ENCODE measurements at places on chromosomes 12 and 14.

GRCh38 chr14:81416981-81417380, 16.9 kb upstream of the STON2 start:
- no peak for DNase-seq

GRCh38 chr14:105538481-105539049, 12.2 kb downstream of the TMEM121 start:
- DNase-seq, result no peak

DNA sequence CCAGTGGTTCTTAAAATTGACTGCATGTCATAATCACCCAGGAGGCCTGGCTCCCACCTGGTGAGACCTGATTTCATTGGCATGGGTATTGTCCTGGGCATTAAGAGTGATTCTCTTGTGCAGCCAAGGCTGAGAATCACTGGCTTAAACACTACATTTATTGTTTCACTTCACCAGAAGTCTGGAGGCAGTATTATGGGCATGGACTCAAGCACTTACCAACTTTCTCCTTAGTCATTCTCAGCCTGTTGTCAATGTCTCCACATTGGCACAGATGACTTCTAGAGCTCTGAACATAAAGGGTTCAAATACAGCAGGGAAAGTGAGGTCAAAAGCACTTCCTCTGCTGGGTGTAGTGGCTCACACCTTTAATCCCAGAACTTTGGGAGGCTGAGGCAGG, 25.6 kb upstream of the GCH1 start:
- no peak for DNase-seq

- peak; percentile 1 for DNase-seq
Observed at GRCh38 chr12:19739195-19739776, 300.0 kb downstream of the AEBP2 start.

GRCh38 chr14:101400830-101401229, 160.5 kb upstream of the DIO3 start:
- DNase-seq, result no peak

DNA sequence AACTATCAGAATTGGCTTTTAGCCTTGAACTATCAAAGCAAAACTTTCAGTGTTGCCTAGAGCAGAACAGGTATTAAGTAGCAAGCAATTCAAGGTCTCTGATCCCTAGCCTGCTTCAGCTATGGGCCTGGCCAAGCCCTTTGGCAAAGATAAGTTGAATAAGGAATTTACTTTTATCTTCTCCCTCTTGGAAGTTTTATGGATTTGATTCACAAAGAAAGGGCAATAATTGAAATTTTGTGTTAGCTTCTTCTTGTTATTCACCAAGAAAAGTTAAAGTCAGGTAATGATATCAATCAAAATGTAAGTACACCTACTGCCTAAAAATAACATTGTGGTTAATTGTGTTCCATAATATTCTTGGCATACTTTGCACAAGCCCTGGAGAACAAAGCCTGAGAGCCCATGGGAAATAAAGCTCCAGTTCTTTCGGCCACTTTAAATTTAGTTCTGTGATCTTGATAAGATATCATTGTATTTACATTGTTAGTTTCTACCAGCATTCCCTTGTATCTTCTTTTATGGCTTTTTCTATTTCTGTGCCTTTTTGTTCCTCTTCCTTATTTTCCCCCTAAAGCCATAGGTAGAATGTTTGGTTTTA, 158.0 kb downstream of the RAD51B start:
- no peak for DNase-seq

- DNase-seq, result no peak
Observed at GRCh38 chr12:92146497-92147224, 1.0 kb upstream of the BTG1 start.

DNA sequence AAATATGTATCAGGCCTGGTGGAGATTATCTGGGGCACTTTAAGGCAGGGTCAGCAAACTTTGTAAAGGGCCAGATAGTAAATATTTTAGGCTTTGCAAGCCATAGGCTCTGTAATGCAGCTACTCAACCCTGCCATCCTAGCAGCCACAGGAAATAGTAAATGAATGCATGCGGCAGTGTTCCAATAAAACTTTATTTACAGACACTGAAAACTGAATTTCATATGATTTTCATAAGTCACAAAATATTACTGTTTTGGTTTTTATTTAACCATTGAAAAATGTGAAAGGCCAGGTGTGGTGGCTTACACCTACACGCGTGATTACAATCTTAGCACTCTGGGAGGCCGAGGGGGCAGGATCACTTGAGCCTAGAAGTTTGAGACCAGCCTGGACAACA, 3.2 kb upstream of the CAMKK2 start:
- DNase-seq, result no peak

- no peak for DNase-seq
Observed at GRCh38 chr12:41527534-41528116, 339.5 kb downstream of the PDZRN4 start.

GRCh38 chr12:92927436-92928281, 1.4 kb downstream of the EEA1 start:
- DNase-seq, result peak; percentile 42

DNA sequence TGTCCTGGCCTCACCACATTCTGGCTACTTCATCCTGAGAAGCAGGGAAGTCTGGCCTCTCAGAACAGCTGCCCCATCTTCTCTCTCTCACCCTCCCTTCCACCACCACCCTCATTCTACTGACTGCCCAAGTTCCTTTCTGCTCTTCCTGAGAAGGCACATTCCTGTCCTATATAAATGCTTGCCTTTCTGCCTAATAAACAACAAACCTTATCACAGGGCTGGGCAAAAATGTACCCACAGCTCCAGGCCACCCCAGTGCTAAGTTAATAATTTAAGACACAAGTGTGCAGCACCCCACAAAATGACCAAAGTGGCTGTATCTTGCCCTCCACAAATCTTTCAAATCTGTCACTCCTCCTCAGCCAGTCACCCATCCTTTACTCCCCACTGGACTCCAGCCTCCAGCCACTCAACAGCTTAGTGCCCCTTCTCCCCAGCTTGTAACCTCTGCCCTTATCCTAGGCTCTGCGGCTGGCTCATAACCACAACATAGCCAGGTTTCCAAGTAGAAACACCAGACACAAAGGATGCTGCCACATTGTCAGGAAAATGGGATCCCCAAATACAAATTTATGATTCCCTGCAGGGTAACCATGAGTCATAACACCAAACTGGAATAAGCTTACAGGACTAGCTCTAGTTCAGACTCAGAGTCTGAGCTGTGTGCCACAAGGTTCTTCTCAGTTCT, 15.0 kb downstream of the OXA1L start:
- DNase-seq, result no peak

DNA sequence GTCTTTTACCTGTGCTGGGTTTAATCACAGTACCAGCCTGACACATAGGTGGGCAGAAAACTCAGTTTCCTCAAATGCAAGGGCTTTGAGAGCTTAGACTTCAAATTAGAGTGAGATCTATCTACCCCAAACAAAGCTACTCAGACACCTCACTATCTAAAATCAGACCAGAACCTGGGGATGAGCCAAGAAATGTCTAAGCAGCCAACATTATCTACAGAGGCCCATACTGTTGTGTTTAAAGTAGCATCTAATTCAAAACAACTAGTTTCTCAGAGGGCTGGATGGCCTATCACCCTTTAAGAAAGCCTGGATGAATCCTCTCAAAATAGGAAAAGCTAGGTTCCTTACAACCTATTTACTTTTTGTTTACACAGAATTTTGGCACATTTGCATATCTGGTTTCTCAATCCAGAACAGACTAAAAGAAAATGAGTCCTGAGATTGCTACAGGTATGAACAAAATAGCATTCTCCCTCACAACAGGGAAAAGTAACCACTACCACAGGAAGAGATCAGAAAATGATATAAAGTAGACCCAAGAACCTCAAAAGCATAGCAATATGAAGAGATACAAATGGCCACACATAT, 142.4 kb downstream of the ZFP36L1 start:
- DNase-seq, result no peak

GRCh38 chr14:81517798-81518398, 15.8 kb downstream of the SEL1L start:
- DNase-seq, result no peak

DNA sequence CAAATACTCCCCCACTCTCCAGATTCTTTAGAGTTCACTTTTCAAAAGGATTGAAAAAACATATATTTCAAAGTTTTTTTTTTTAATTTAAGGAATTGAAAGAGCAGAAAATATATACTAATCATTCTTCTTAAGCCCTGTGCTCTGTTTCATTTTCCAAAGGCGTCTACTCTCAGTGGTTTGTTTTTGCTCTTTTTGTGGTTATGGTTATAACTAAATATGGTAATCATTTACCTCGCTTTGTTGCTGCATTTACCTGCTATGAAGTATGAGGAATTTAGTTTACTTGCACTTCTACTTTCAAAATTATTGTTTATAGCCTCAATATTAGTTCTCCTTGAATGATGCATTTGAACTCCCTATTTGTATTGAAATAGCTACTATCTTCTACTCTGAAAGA, 55.9 kb upstream of the LRRK2 start:
- no peak for DNase-seq

- DNase-seq, result no peak
Observed at GRCh38 chr12:122349078-122349477, 73.4 kb downstream of the CLIP1 start.

DNA sequence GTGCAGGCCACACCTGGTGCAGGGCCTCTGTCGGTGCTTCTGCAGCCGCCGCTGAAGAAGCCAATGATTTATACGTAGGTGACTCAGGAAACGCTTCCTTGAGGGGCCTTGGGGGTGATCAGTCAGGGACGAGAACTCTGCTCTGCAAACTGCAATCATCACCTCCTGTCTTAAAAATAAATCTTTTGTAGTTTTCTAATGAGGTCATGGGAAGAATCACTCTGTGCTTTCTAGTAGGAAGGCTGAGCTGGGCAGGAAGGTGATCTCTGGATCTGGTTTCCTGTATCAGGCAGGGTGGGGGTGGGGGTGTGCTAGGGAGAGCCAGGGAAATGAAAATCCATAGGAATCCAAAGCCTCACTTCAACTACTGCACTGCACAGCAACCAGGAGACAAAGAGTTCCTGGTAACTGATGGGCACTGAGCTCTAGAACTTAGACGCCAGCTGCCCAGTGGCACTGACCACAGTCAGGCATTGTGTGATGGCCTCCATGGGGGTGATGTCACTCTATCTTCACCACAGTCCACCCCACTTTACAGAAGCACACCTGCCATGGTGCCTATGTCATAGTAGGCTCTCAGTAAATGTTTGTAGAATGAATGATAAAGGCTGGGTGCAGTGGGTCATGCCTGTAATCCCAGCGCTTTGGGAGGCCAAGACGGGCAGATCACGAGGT, 292.4 kb upstream of the PWP1 start:
- peak; percentile 32 for DNase-seq

- no peak for DNase-seq
Observed at GRCh38 chr14:105195522-105196264, 14.6 kb upstream of the NUDT14 start.

GRCh38 chr12:5797661-5798060, 147.4 kb downstream of the ANO2 start:
- DNase-seq, result no peak

DNA sequence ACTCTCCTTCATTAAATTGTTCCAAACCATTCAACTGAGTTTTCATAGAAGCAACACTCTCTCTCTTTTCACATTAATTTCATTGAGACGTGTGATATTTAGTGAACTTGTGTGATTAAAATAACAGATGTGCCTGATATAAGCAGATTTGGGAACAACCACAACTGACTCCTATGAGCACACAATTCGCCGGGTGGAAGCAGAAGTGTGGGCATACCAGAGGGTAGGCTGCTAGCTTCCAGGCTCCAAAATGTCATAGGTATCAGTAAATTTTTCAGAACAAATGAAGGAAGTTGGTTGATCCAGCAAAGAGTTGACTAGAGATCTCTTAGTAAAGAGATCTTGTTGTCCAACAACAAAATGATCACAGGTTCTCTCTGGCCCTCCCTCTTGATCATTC, 429.7 kb downstream of the DPF3 start:
- no peak for DNase-seq

DNA sequence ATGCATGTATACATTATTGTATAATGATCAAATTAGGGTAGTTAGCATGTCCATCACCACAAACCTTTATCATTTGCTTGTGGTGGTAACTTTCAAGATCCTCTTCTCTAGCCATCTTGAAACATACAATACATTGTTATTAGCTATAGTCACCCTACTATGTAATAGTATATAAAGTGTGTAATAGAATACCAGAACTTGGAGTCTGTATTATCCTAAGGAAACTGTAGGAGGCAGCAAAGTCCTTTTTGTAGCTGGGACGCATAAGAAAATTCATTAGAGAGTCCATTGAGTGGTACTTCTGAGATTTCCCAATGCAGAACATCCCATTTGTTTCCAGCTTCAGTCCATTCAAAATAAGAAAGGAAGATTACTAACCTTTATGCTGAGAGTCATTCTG, 325.9 kb upstream of the LRFN5 start:
- no peak for DNase-seq

DNA sequence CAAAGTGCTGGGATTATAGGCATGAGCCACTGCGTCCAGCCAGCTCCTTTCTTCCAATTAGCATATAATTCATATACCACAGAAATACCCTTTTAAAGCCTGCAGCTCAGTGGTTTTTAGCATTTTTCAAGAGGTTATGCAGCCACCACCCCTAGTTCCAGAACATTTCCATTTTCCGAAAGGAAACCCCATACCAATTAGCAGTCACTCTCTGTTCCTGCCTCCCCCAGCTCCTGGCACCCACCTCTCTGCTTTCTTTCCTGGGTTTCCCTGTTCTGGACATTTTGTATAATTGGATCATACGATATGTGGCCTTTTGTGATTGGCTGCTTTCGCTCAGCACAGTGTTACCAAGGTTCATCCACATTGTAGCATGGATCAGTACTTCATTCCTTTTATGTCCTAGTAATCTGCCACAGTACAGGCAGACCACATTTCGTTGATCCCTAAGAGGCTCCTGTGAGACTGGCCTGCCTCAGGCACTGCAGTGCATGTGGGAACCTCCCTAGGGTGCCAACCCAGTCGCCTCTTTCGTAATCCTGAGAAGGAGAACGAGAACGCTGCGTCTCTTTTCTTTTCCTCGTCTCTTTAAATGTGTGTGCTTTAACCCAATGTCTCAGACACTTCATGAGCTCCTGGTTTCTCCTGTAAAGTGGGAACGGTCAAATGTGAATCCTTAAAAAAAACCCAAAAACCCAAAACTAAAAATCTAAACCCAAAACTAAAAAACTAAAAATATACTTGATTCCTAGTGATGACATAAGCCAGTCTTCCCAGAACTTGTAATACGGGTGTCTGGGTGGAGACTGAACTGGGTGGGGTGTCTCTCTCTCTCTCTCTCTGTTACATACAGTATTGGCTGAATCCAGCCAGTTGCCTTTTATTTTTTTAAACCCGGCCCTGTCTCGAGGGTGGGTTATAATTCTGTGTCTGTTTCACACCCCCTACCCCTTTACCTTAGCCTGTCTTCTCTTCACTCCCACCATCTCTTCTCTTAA, 14.7 kb downstream of the AACS start:
- DNase-seq, result no peak

- no peak for DNase-seq
Observed at GRCh38 chr14:85867450-85867849, 337.5 kb downstream of the FLRT2 start.
